Ovary (tissue), 10 donors: ENCODE measurements at places on chromosomes 12 and 14.

- DNase-seq: no peak
Observed at GRCh38 chr14:63737582-63738006, 9.7 kb upstream of the SGPP1 start.

DNA sequence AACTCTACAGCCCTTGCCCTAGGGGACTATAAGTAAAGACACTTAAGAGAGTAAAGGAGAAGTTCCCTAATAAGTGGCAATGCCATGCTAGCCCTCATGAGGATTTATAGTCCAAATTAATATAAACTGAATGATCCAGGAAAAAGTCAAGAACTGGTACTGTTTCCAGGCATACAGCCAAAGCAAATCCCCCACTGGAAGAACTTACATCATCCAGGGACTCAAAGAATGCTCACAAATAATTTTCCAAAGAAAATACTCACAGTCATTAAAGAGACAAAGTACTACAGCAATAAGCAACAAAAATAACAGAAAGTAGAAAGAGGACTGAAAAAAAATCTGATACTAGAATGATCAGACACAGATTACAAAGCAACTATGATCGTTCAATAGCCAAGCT, 79.7 kb upstream of the RAP1B start:
- no peak for DNase-seq

- no peak for DNase-seq
Observed at GRCh38 chr12:22406627-22407026, 72.1 kb upstream of the ST8SIA1 start.

GRCh38 chr12:116620124-116620491, 60.9 kb downstream of the MAP1LC3B2 start:
- no peak for DNase-seq

DNA sequence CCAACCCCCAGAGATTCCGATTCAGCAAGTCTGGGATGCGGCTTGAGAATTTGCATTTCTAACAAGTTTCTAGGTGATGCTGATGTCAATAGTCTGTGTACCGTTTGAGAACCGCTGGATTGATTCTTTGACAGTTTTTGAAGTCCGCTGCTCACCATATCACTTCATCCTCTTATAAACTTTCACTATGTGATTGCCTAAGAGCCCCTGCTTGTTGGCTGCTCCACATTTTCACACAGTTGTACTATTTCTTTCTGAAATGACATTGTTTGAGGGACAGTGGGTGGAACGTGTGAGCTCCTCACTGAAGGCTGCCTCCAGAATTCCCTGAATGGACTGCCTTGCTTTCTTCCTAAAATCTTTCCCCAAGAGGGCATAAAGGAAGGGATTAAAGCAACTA, 7.7 kb downstream of the C3AR1 start:
- no peak for DNase-seq

- no peak for DNase-seq
Observed at GRCh38 chr12:85963326-85963725, 89.2 kb downstream of the NTS start.

DNA sequence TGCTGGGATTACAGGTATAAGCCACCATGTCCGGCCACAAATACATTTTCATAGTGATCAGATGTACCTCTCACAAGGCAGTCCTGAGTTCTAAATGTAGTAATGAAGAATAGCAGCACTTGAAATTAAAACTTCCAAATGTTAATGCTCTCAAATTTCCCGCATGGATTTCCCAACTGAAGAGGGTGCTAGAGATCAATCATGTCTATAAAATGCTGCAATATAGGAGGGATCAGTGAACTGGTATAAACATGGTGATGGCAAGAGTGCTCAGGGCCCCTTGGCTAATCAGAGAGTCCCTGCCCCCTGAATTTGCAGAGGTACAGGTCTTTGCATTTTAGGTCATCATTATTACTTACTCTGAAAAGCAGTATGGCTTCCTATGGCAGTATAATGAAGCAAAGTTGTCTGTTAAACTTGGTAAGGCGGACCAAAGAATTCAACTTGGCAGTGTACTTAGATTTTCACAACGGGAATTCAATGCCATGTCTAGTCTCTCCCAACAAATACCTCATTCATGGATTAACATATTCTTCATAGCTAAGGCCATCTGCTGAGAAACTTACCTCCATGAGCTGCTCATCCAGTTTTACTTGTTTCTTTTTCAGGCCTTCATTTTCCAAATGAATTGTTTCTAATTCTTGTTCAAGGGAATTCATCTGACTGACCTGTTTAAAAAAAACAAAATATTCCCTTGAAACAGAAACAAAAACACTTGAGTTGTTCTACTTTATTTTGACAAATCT, 67.0 kb upstream of the SAV1 start:
- no peak for DNase-seq

GRCh38 chr12:1607940-1608712, 13.7 kb upstream of the FBXL14 start:
- DNase-seq: no peak

- no peak for DNase-seq
Observed at GRCh38 chr12:10214136-10214894, 1.6 kb downstream of the GABARAPL1 start.

- DNase-seq: peak; percentile 32
Observed at GRCh38 chr12:46224386-46224785, 44.5 kb downstream of the SLC38A1 start.

DNA sequence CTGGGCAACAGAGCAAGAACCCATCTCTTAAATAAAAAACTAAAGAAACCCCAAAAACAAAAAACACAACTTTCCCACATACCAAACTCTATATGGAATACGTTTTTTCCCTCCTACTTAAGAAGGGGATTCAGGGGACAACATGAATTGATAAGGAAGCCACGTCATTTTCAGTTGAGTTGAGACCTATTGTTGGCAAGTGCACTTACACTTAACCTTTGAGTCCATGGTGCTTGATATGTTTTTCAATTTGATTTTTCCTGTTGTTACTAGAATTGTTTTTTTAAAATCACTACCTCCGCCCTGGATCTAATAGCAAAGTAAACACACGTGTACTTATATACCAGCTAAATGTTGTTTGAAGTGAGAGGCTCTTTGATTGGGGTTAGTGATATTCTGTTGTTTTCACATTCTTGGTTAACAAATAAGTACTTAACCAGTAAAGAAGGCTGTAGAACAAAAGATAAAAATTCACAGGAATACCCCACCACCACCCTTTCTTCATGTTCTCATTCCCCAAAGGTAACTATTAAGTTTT, 2.0 kb downstream of the FAM177A1 start:
- no peak for DNase-seq

- DNase-seq: no peak
Observed at GRCh38 chr12:102314821-102315220, 117.2 kb upstream of the PMCH start.

GRCh38 chr12:112928978-112929377, 9.3 kb upstream of the OAS3 start:
- no peak for DNase-seq

DNA sequence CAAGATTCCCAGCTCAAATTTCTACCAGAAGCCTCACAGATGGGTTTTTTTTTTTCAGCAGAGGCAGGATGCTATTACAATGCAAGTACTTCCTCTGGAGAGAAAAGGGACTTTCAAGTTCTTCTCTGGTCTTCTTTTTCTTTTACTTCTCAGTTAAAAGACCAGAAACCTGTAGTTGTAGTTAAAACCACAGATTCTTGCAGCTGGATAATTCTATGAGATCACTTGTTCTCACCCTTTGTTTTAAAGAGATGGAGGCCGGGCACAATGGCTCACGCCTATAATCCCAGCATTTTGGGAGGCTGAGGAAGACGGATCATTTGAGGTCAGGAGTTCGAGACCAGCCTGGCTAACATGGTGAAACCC, 47.6 kb upstream of the OVCH1 start:
- no peak for DNase-seq

DNA sequence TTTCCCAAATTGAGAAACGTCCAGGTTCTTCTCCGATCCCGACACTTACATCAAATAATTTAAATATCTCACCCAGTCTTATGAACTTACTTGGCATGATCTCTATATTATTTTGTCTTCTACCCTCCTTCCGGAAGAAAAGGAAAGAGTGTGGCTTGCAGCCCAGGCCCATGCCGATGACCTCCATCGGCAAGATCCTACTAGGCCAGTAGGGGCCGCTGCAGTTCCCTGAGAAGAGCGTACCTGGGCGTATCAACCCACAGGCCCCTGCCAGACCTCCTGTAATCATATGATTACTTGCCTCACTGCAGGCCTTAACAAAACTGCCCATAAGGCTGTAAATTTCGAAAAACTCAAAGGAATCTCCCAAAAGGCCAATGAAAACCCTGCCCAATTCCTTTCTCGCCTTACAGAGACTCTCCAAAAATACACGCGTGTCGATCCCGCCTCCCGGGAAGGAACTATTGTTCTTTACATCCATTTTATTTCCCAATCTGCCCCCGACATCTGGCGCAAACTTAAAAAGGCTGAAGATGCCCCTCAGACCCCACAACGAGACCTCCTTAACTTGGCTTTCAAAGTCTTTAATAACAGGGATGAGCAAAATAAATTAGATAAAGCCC, 69.6 kb downstream of the MOK start:
- peak; percentile 86 for DNase-seq

DNA sequence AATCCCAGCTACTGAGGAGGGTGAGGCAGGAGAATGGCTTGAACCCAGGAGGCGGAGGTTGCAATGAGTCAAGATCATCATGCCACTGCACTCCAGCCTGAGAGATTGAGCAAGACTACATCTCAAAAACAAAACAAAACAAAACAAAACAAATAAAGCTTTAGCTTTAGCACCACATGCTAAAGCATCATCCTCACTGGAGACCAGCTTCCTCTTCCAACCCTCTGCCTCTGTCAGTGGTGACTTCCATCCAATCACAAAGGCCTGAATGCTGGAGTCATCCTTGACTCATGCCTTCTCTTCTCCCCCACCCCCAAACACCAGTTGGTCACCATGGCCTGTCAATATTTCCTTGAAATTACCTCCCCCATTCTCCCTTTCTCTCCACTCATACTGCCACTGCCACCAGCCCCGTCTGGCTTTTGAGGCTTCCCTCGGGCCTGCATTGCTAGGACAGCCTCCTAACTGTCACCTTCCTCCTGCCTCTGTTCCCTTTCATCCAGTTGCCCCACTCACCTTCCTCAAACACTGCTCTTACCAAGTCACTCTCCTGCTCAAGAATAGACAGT, 1.4 kb downstream of the ZNF385A start:
- DNase-seq: no peak

GRCh38 chr14:106491851-106492250, 965.5 kb downstream of the TMEM121 start:
- no peak for DNase-seq

DNA sequence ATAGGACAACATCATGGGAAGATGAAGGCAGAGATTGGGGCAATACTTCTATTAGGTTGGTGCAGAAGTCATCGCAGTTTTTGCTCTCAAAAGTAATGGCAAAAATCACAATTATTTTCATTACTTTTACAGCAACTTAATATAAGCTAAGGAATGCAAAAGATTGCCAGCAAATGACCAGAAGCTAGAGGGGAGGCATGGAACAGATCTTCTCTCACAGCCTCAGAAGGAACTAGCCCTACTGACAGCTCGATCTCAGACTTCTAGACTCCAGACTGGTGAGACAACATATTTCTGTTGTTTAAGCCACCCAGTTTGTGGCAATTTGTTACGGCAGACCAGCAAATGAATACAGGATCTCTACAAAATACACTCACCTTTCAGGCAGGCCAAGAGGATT, 348.5 kb upstream of the TBX3 start:
- no peak for DNase-seq

GRCh38 chr14:73820631-73821030, 31.0 kb upstream of the PTGR2 start:
- DNase-seq: no peak

DNA sequence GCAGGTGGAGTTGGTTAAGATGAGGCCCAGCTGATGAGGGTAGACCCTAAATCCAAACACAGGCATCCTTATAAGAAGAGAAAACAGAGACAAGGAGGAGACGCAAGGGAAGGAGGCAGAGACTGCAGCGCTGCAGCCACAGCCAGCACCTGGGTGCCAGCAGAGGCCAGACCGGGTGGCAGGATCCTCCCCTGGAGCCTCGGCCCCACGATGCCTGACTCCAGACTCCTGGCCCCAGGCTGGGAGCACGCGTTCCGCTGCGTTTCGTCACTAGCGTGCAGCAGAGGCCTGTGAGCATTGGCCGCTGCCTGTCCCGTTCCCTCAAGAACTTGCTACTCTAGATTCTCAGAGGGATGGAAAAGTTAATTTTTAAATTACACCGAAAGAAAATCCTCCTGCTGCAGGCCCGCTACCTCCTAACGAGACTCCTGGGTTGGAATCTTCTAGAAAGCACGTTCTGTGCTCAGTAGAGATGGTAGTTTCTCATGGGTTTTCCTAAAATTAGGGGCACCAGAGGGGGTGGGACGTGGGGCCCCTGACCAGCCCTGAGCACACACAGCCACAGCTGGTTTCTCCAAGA, 57.7 kb upstream of the FBRSL1 start:
- no peak for DNase-seq

DNA sequence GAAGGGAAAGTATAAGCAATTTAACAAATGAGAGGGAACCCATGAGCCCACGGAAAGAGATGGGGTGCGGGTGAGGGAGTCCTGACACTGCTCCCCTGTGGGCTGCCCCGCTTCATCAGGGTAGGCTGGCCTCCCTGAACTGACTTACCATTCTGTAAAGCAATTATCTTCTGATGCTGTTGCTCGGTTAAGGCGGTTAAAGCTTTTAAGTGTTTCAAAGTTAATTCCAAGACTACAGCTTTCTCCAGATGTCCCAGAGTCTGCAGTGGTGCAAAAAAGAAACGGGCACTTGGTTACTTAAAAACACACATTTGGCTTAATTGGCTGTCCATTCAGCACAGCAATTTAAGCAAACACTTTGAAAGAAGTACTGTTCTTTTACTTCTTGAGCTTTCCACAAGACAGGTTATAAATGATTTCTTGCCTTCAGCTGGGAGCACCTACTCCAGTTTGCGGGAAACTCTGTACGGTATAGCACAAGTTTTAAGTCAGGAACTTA, 1.3 kb downstream of the BHLHE41 start:
- no peak for DNase-seq

GRCh38 chr12:89861086-89861485, 152.4 kb upstream of the ATP2B1 start:
- DNase-seq: no peak

DNA sequence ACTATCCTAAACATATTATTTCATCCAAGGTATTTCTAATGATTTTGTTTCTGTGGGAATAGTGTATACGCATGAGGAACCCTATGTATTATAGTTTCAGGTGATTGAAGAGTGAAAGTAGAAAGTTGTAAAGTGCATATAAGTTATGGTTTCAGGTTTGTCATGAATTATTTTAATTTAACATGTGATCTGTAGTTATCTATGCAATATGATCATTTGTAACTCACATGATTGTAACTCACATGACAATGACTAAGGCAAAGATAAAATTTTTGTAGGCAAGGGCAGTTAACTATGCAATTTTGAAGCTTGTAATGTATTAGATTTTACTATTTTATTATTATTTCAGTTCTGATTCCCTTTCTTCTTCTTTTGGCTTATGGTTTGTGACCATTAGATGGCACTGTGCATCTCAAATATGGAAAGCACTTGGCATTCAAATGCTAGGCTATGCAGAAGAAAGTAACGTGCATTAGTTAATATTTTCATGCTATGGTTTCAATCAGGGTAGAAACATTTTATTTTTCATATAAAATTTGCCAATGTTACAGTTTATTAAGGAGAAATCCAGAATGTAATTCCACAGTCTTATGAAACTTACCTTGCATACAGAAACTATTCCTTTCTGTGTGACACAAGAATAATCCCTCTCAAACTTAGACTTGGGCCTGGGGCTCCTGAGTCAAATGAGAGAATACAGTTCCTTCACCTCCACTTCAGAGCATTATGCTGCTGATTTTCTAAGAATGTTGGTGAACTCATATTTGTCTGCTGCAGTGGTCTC, 15.8 kb upstream of the TMEM30B start:
- DNase-seq: no peak
